ENCODE measurements at places on chromosomes 1 and 21. TPM values are rescaled to one million over a fixed set of nuclear protein-coding genes. Genes with fewer than 3 reads are reported as not detected.
A peak's percentile ranks its signal among the peaks of the same experiment; 100 is the strongest.

The KCNC4 gene
- total RNA-seq: 5.6 TPM

DNA sequence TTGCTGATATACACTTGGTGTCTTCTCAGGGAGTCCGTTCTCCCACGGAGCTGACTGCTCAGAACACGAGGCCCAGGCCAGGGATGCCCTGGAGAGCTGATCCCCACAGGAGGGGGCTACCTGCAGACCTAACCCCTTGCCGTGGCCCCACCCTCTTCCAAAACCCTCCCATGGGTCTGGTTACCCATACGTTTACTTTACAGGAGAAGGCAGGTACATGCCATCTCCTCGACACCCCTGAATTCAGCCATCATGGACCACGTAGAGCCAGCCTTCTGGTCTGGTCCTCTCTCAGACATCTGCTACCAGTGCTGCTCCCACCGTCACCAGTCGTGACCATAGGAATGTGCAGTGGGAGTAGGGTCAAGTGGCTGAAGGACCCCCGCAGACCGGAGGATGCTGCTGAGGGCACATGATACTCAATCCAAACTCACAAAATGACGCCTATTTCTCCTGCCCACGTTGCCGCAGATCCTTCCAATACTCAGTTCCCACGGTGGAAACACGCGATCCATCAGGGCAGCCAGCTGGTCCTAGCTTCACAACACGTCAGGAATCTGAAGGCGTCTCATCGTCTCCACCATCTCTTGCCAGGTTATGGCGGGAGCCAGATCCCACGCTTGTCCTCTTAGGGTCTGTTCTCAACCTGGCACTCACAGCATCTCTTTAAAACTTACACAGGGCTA, 26.7 kb downstream of the PGBD5 start:
- DNase-seq: no peak

DNA sequence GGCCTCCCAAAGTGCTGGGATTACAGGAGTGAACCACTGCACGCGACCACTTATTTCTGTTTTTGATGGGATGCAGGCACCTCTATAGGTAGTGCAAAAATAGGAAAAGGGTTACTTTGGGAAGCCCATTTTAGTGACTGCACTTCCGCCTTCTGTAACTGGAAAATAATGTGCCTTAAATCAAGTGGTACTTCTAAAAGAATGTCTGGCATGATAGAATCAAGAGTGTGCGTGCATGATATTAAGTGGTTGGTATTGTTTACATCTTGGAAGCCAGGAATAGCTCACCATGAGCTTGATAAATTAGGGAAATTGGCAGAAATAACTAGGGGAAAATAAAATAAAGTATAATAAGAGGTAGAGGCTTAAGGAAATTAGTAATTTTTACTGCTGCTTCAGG, 1067.0 kb downstream of the ADGRL2 start:
- DNase-seq: no peak

- peak; percentile 6 for DNase-seq
Observed at GRCh38 chr1:43612406-43612805, 37.5 kb upstream of the KDM4A start.

GRCh38 chr1:89361681-89362080, 2.2 kb upstream of the GBP6 start:
- no peak for DNase-seq

DNA sequence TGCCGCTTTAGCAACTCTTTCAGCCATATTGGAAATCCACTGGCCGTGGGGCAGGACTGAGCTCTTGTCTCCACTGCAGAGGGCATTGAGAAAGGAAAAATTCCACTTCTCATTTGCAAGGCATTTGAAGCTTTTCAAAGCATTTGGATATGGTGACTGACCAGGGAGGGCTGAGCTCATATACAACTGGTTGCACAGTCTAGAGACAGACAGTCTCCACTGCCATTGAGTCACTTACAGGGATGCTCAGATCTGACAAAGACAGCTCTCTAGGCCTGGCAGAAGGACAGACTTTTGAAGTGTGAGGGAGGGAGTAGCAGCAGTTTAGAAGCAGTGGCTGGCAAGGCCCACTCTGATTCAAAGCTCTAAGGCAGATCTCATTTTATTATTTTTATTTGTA, 24.2 kb downstream of the NCF2 start:
- no peak for DNase-seq
